A549 (cell line): ENCODE measurements at places on chromosomes 7 and 10.

DNA sequence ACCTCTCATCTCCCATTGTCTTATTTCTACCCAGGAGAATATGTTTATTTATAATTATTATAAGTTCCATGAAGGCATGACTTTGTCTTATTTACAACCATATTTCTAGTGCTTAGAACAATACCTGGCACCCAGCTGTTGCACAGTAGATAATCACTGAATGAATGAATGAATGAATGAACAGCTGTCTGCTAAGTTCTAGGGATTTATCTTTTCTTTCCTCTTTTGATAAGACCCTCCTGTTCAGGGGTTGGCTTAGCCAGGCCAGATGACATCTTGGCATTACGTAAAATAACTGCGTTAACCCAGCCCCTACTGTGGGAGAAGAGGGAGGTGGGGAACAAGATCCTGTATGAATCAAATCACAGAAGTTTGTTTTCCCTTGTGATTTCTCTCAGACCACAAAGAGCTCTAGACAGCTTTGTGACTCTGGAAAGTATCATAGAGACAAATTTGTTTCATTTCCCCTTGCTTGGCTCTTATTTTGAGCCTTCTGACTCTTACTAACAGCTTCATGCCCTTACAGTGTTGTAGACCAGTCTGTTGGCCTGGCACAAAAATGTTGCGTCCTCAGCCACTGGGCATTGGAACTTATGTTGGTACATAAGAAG lies 8.4 kb downstream of the ZNF862 start:
- DNase-seq, result no peak

DNA sequence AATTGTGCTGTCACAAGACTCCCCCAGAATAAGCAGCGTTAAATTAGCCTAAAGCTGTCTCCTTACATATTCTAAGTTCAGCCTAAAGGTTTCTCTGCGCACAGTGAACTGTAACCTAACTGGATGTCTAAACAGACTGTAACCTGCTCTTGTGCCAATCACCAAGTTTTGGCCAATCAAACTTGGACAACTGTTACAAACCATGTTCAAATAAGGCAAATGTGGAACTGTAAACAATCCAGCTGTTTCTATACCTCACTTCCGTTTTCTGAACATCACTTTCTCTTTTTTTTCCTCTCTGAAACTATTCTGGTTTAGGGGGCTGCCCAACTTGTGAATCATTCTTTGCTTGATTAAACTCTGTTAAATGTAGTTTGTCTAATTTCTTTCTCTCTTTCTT lies 252.2 kb upstream of the HABP2 start:
- DNase-seq, result no peak

DNA sequence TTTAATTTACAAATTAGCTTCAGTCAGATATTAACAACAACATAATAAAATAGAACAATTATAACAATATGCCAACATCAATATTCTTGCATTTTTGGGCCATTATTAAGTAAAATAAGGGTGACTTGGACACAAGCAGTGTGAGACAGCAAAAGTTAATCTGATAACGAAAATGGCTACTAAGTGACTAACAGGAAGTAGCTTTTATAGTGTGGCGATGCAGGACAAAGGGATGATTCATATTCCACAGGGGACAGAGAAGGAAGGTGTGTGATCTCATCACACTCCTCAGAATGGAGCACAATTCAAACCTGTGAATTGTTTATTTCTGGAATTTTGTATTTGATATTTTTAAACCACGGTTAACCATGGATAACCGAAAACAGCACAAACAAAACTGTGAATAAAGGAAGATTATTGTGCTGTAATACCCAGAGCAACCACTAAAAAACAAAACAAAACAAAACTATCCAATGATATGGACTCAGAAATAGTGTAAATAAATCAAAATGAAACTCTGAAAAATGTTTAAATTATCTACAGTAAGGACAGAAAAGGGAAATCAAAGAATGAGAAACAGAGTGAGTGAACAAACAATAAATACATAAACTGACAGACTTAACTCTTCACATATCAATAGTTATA lies 66.9 kb upstream of the TFEC start:
- DNase-seq, result peak; percentile 77

GRCh38 chr7:87027900-87028299 lies 31.6 kb downstream of the ELAPOR2 start:
- no peak for DNase-seq

DNA sequence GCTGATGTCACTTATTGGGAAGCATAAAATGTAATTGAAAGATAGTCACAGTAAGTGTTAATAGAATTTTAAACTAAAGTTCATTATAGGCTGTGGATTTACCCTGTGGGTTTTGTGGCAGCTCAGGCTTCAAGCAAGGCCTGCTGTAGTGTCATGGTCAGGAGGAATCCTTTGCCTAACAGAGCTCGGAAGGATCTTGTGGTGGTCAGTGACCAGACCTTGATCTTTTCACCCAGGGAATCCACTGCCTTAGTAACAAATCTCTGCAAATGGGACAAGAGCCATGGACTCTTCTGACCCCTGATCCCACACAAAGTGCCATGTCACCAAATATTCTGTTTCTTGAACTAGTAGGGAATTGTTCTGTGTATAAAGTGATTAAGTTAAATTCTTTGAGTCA lies 20.6 kb upstream of the HDAC9 start:
- no peak for DNase-seq

GRCh38 chr7:16599860-16600259 lies 45.7 kb downstream of the ANKMY2 start:
- no peak for DNase-seq

DNA sequence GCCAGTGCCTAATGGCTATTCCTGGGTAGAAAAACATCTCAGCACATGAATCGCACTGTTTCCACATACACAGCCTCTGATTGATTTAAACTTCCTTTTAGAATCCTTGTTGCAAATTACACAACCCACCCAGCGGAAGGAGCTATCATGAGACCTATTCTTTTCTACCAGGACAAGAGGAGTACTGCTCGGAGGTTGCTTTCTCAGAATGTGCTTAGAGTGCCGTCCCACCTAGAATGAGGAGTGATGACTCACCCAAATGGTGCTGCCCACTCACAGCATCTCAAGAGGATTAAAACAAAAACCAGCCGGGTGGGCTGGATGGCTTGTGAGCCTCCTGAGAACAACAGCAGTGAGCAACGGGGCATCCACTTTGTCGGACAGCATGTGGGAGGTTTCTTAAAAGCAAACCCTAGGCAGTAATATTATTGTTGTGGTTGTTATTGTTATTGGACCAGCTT lies 128.9 kb downstream of the DGKI start:
- DNase-seq, result no peak

DNA sequence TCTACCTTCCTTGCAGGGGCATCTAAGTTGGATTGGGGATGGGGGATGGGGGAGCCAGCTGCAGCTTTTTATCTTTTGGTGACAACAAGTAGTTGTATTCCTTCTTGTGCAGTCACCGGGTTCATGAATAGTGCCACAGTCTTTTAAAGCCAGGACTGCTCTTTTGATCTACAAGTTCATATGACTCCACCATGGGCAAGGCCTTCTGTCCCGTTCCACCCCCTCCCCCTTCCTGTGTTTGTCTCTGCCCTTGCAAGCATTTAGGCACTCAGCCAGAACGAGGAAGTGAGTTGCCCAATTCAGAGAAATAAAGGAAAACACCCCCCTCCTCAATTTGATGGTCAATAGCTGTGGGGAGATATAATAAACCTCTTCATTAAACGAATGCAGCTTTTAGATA lies 44.8 kb upstream of the EGR2 start:
- no peak for DNase-seq

GRCh38 chr10:97781618-97782331 lies 10.0 kb upstream of the SFRP5 start:
- no peak for DNase-seq

GRCh38 chr10:42543840-42544372 lies 94.5 kb downstream of the ZNF33B start:
- DNase-seq, result no peak

DNA sequence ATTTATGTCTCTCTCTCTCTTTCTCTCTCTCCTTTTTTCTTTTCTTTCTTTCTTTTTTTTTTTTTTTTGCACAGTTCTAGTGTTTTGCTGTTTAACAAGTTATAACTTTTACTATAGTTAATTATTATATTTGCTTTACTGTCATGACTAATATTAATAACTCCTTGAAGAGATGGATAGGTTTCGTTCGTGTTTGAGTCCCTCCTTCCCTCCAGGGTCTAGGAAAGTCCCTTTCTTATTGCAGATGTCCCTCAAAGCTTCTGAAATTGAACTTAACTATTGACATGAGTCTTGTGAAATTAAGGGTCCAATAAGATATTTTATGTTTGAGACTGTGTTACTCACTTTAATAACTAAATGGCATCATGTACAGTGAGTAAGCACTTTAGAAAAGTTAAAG lies 131.4 kb downstream of the PLXDC2 start:
- DNase-seq, result no peak

- DNase-seq, result no peak
Measured at GRCh38 chr7:154767821-154768415, 235.0 kb downstream of the PAXIP1 start.

GRCh38 chr10:4102802-4103344 lies 317.9 kb upstream of the KLF6 start:
- no peak for DNase-seq

- DNase-seq, result no peak
Measured at GRCh38 chr7:155839461-155839860, 27.2 kb upstream of the SHH start.

GRCh38 chr10:42932735-42933447 lies 144.0 kb upstream of the RET start:
- no peak for DNase-seq

GRCh38 chr10:30987463-30987862 lies 44.2 kb downstream of the ZNF438 start:
- DNase-seq, result no peak

DNA sequence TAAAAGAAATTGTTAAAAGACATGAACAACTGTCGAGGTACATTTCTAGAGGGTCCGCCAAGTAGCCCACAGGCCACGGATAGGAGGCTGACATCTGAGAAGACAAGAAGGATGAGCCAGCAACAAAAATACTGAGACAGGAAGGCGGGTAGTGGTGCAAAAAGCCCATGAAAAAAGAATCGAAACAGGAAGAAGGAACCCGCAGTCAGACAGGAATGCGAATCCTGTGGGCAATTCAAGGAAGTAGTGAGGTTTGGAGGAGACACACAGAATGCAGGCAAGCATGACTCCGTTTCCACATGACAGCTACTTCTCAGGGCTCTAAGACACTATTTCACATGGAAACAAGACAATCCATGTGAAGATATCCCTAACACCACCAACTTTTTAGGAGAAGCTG lies 125.2 kb downstream of the DOCK4 start:
- no peak for DNase-seq

GRCh38 chr10:29324220-29324841 lies 35.5 kb downstream of the LYZL1 start:
- no peak for DNase-seq

GRCh38 chr10:71736570-71736952 lies 17.0 kb upstream of the C10orf105 start:
- DNase-seq, result no peak

DNA sequence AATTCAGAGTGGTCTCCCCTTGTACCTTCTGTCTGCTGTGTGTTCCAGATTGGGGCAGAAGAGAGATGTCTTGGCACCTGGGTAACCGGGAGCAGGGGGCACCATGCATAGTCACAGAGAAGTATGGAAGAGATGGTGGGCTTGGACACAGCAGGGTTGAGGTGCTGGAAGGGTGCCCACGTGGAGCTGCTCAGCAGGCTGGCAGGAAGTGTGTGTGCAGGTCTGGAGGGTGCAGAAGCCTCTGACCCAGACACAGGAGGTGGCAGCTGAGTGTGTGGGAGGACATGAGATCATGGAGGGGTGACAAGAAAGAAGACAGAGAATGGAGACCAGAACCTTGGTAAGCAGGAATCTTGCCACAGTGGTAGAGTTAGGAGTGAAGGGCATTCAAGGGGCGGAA lies 42.3 kb upstream of the DUSP5 start:
- DNase-seq, result no peak

DNA sequence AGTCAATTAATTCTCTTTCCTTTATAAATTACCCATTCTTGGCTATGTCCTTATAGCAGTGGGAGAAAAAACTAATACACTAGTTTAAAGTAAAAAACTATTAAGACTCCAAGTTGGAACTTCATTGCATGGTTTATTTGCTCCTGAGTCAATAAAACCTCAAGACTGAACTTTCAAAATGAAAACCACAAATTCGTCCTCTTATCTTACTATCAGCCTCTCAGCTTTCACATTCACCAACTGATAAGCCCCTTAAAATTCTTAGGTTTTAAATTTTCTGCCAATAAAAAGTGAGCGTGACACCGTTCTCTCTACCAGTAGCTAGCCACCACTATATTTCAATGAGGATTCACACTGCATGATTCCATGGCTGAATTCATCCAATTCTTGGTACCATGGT lies 346.4 kb upstream of the NPSR1 start:
- no peak for DNase-seq

- DNase-seq, result peak; percentile 42
Measured at GRCh38 chr10:7797582-7797981, 9.6 kb downstream of the ATP5F1C start.

GRCh38 chr10:3122486-3123205 lies 49.9 kb downstream of the PITRM1 start:
- no peak for DNase-seq

GRCh38 chr7:112052498-112052897 lies 153.7 kb downstream of the DOCK4 start:
- no peak for DNase-seq

DNA sequence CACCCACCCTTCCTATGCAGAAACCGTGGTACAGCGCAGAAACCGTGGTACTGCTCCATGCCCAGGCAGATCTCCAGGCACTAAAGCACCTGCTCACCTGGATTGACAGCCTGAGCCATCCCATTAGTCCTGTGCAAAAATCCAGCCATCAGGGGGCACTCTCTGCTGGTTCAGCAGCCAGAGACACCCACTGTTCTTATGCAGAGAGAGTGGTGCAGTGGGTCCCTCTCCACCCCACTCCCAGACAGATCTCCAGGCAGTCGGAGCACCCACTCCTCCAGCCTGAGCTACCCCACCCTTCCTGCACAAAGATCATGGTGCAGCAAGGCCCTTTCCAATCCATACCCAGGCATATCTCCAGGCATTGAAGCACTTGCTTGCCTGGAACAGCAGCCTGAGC lies 219.8 kb downstream of the CTNNA3 start:
- DNase-seq, result no peak

DNA sequence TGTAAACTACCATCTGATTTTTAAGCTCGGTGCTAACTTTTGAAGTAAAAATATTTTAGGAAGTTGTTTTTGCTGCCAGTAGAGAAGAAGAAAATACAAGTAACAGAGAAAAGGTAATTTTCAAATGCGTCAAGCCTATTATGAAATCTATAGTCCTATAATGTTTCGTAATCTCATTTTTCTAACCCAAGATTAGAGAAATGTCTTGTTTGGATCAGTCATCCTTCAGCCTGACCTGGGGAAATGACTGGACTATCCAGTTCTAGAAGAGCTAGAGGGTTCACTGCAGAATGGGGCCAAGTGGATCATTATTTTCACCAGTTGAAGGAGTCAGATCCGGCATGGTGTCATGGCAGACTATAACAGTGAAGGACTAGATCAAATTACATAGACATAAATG lies 62.7 kb upstream of the FGL2 start:
- no peak for DNase-seq

GRCh38 chr7:80703272-80703671 lies 64.8 kb downstream of the CD36 start:
- no peak for DNase-seq
